Calu3 (cell line): ENCODE measurements at places on chromosomes 7 and 10.

DNA sequence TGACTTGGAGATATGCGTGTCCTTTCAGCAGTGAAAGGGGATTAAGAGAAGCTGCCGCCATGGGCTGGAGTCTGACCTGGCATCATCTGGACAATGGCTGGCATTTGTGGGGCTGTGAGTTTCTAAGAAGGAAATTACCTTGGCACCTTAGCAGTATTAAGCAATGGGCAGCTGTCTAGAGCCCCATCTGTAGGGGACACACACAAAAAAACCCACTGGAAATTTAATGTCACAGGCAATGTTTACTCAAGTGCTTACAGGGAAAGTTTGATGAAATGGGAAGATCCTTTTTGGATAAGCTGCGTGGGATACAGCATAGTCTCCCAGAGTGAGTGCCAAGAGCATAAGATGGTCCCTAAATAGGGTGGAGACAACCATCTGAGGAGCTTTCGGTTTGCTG, 25.0 kb downstream of the ADRA2A start:
- DNase-seq: no peak

DNA sequence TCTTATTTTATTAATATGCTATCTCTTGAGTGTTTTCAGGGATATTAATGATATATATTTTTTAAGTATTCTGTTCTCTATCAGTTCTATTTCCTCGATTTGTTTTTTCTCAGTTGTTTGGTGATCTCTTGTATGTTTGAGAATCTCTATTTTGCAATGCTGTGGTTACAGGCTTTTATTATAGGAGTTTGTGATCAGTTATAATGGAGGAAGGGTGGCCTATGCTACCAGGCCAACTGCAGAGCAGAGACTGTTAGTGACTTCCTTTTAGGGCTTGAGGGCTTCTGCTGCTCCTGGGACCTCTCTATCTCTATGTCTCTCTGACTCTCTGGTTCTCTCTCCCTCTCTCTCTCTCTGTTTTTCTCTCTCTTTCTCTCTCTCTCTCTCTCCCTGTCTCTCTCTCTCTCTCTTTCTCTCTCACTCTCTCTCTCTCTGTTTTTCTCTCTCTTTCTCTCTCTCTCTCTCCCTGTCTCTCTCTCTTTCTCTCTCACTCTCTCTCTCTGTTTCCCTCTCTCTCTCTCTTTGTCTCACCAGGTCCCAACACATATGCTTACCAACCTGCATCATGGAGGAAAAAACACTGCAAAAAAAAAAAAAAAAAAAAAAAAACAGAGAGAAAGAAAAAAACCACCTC, 69.4 kb upstream of the CAV2 start:
- no peak for DNase-seq

DNA sequence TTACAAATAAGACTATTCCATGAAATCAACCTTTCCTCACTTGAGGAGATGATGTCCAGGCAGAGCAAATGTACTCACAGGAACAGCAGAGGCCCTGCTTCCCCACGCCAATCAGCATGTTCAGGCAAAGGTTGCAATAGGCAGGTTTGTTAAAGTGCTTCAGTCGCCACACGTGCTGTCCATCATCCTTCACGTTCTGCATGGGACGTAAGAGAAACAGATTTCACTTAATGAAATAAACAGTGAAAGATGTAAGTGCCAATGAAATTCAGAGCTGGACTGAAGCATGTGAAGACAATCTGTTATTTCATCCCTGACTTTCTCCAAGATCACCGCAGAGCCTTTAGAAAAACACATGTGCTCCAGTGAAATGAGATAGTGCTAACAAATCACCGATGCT, 217.4 kb downstream of the DGKB start:
- no peak for DNase-seq

- no peak for DNase-seq
Measured at GRCh38 chr10:75663947-75664664, 232.7 kb downstream of the LRMDA start.

GRCh38 chr7:47407136-47407535, 174.8 kb downstream of the TNS3 start:
- DNase-seq: no peak

DNA sequence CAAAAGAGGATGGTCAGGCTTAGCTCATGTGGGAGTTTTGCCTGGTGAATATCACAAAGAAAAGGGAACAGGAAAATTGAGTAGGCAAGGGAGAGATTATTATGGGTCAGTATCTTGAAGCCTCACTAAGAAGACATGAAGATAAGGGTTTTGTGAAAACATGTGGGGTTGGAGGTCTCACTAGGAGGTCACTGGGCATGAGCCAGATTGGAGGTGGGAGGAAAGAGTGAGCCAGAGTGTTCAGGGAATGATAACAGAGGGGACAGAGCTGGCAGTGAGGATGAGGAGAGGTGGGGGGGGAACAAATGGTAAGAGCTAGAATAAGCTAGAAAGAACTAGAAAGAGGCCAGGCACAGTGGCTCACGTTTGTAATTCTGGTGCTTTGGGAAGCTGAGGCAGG, 374.3 kb downstream of the GRID1 start:
- no peak for DNase-seq

GRCh38 chr7:121006711-121007315, 18.3 kb downstream of the CPED1 start:
- DNase-seq: no peak

DNA sequence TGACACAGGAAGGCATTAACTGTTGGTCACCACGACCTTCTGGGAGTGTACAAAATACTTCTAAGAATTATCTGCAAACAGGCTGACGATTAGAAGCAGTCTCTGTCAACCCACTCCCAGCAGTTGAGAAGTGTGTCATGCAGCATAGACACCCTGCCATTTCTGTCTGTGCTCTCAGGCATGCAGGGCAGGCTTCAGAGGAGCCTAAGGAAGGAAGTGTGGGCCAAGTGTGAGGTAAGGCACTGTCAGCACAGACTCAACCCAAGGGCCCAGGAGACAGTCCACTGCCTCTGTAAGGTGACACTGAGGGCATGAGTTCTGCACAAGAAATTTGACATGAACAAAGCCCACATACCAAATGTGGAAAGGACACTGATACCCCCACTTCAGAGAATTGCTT, 109.0 kb upstream of the VIPR2 start:
- DNase-seq: no peak

DNA sequence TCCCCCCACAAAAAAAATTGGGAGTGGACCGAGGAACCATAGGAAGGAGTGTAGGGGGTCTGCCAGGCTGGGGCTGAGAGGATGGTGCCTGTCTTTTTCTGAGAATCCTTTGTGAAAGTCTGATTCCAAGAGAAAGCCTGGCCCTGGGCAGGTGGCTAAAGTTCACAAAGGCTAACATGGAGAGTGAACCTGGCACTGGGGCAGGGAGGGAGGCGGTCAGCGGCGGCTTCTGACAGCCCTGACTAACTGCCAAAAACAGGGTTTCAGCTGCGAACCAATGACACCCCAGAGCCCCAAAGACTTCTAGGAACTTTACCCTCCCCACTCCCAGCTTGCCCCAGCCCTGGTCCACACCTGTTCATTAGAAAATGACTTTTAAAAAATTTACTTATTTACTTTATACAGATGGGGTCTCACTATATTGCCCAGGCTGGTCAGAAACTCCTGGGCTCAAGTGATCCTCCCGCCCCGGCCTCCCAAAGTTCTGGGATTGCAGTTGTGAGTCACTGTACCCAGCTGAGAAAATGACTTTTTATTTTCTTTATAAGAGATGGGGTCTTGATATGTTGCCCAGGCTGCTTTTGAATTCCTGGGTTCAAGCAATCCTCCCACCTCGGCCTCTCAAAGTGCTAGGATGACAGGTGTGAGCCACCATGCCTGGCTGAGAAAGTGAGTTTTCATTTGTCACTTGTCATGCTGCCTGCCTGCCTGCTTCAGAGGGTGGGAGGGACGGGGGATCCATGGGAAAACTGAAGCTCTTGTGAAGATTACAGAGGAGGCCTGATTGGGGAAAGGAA, 61.0 kb upstream of the DUSP5 start:
- DNase-seq: no peak

GRCh38 chr7:50228148-50228547, 76.4 kb upstream of the IKZF1 start:
- no peak for DNase-seq

DNA sequence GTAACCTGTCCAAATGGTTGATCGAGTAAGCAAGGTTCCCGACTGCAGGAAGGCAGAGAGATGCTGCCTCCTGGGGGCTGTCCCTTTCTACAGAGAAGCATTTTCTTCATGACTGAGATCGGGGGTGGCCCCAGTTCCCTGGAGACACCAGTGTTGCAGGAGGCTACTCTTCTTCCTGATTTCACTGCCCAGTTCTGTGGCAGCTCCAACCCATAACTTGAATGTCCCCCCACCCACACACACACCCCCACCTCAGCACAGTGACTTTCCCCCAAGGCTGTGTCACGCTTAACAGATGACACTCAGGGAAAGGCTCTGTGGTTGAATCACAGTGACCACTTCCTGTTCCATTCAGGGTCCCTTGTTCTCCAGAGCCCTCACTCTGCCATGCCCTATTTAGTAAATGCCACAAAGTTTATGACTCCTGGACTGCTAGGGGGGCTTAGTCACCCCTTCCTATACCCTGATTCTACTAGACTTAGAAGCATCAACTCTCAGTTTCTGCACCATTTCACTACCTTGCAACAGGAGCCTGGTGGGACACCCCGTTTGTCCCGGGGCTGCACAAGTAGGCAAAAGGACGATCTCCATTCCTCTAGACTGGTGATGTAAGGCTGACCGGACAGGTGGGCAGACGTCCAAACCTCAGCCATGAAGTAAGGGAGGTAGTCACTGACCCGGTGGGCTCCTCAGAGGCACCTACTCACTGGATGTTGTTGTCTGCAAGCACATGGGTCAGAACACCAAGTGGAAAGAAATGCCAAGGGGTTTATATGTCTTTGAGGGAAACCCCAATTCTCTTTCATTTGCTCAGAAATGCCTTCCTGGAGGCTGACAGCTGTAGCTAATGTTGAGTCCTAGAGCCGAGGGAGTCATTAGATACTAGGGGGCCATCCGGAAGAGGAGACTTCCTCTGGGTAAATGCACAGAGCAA, 31.3 kb upstream of the SMC3 start:
- DNase-seq: peak; percentile 33

GRCh38 chr10:22927661-22928403, at the start of gene ARMC3:
ARMC3 (plus strand) TSS chr10:22928053; CDS start chr10:22931997, 3,944 bp downstream.
- peak; percentile 88 for DNase-seq

DNA sequence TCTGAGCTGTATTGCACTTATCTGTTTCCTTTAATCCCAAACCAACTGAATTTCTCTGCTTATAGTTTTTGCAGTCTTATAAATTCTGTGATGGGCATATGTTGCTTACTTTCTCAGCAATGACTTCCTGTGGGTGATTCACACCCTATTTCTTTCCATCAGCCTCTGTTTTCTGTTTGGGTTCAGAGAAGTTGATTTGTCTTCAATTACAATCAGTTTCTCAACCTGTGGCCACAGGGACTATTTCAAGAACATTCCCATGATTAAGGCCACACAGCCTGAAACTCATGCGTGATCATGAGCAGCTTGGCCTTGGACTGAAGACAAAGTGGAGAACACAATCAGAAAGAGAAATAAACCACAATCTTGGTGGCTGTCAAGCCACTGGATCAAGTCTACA, 1174.6 kb upstream of the C7orf33 start:
- DNase-seq: no peak
